ENCODE measurements at places on chromosomes 6 and 20. TPM values are rescaled to one million over a fixed set of nuclear protein-coding genes. Genes with fewer than 3 reads are reported as not detected.
A peak's percentile ranks its signal among the peaks of the same experiment; 100 is the strongest.

POPDC3 gene
- total RNA-seq = not detected

- H3K4me1 ChIP-seq = peaks cover 30% of the 10 kb centered on the region
- H3K4me3 ChIP-seq = peak within 1 kb of the TSS; percentile 80
- peak; percentile 62 for DNase-seq
- H3K27ac ChIP-seq = peak within 1 kb of the TSS; percentile 88
These were observed at the start of gene ECI2 for GRCh38 chr6:4134841-4135664. TSS of gene ECI2 (minus strand) at chr6:4135575. CDS start at chr6:4135560, 15 bp downstream.

- no peak overlapping the region for H3K4me3 ChIP-seq
- no peaks in the 10 kb centered on the region for H3K27me3 ChIP-seq
- H3K4me1 ChIP-seq = peaks cover 16% of the 10 kb centered on the region
- DNase-seq = no peak
- no peak overlapping the region for H3K27ac ChIP-seq
- H3K36me3 ChIP-seq = no peaks in the 10 kb centered on the region
These were observed 14.2 kb upstream of the SLCO4A1 start for GRCh38 chr20:62627901-62628612.

CRISP3 gene
- not detected for total RNA-seq

GRCh38 chr6:92114797-92115196 lies 1304.6 kb downstream of the EPHA7 start:
- no peak for DNase-seq
- H3K36me3 ChIP-seq = no peaks in the 10 kb centered on the region
- no peaks in the 10 kb centered on the region for H3K27me3 ChIP-seq
- no peaks in the 10 kb centered on the region for H3K4me1 ChIP-seq
- H3K27ac ChIP-seq = no peak overlapping the region
- H3K4me3 ChIP-seq = no peak overlapping the region

- no peaks in the 10 kb centered on the region for H3K36me3 ChIP-seq
- peaks cover 24% of the 10 kb centered on the region for H3K4me1 ChIP-seq
- peak overlapping the region; percentile 36 for H3K27ac ChIP-seq
- peaks cover 3% of the 10 kb centered on the region for H3K27me3 ChIP-seq
- H3K4me3 ChIP-seq = peak overlapping the region; percentile 37
- DNase-seq = no peak
These were observed 1.8 kb upstream of the RNF24 start for GRCh38 chr20:4017051-4017712.

DNA sequence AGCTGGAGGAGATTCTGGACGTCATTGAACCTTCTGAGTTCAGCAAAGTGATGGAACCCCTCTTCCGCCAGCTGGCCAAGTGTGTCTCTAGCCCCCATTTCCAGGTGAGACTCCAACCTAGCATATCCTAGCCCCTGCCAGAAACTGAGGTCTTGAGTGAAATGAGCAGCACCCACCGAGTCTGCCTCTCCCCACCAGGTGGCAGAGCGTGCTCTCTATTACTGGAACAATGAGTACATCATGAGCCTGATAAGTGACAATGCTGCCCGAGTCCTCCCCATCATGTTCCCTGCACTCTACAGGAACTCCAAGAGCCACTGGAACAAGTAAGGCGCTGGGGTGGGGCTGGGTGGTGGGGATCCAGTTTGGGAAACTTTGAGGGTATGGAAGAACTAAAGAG lies 4.6 kb downstream of the MEA1 start:
- peaks cover 22% of the 10 kb centered on the region for H3K36me3 ChIP-seq
- no peak overlapping the region for H3K4me3 ChIP-seq
- H3K27ac ChIP-seq = peak overlapping the region; percentile 54
- no peaks in the 10 kb centered on the region for H3K27me3 ChIP-seq
- no peak for DNase-seq

GRCh38 chr6:41442800-41443501 lies 103.2 kb upstream of the FOXP4 start:
- H3K36me3 ChIP-seq = peaks cover 3% of the 10 kb centered on the region
- H3K4me1 ChIP-seq = peaks cover 32% of the 10 kb centered on the region
- DNase-seq = no peak
- no peak overlapping the region for H3K4me3 ChIP-seq
- H3K27me3 ChIP-seq = peaks cover 13% of the 10 kb centered on the region

GRCh38 chr6:90297115-90297866 lies 648 bp upstream of the BACH2 start:
- peaks cover 35% of the 10 kb centered on the region for H3K4me1 ChIP-seq
- DNase-seq = no peak
- peaks cover 37% of the 10 kb centered on the region for H3K36me3 ChIP-seq
- H3K4me3 ChIP-seq = peak overlapping the region; percentile 65

GRCh38 chr6:147922799-147923198 lies 414.3 kb downstream of the SAMD5 start:
- H3K4me3 ChIP-seq = no peak overlapping the region
- H3K36me3 ChIP-seq = no peaks in the 10 kb centered on the region
- H3K27ac ChIP-seq = no peak overlapping the region
- no peak for DNase-seq
- no peaks in the 10 kb centered on the region for H3K27me3 ChIP-seq
- H3K4me1 ChIP-seq = no peaks in the 10 kb centered on the region

KIAA0408 gene
- total RNA-seq = 3.1 TPM

PLA2G7 gene
- not detected for total RNA-seq

Data from activated naive CD8-positive, alpha-beta T cell treated with anti-CD3 and anti-CD28 coated beads for 36 hours (primary cell).